ENCODE measurements at places on chromosomes 1 and 21. TPM values are rescaled to one million over a fixed set of nuclear protein-coding genes. Genes with fewer than 3 reads are reported as not detected.

The DMBX1 gene
- total RNA-seq: not detected

The KRTAP19-3 gene
- total RNA-seq: not detected

The TMEM269 gene
- total RNA-seq: 0.28 TPM

The BGLAP gene
- total RNA-seq: 2.2 TPM

The NPL gene
- total RNA-seq: 85.3 TPM

The KLF17 gene
- total RNA-seq: 0.26 TPM

The FNBP1L gene
- 8.1 TPM for total RNA-seq

The NUP210L gene
- total RNA-seq: not detected

The ARID4B gene
- 74.4 TPM for total RNA-seq

The C1orf116 gene
- 1.0 TPM for total RNA-seq

The MRPS6 gene
- total RNA-seq: 30.4 TPM

The ABCD3 gene
- 26.9 TPM for total RNA-seq

The GPA33 gene
- total RNA-seq: 1.1 TPM

The EPHA2 gene
- total RNA-seq: 22.5 TPM

The FASLG gene
- total RNA-seq: 3.1 TPM

The IFNLR1 gene
- 3.9 TPM for total RNA-seq

The SVBP gene
- total RNA-seq: 16.8 TPM

The ZNF695 gene
- 1.2 TPM for total RNA-seq

The LINGO4 gene
- not detected for total RNA-seq

The LRRC42 gene
- 12.4 TPM for total RNA-seq

The TGFBR3 gene
- 147 TPM for total RNA-seq
